ENCODE measurements at places on chromosomes 4 and X.

DNA sequence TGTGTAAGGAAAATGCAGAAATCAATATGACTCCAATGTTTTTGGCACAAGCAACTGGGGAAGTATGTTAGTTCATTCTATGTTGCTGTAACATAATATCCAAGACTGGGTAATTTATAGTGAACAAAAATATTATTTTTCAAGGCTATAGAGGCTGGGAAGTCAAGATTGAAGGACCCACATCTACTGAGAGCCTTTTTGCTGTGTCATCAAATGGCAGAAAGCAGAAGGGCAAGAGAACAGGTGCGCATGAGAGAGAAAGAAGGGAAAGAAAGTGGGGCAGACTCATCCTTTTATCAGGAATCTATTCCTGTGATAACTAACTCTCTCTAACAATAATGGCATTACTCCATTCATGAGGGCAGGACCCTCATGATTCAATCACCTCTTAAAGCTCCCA is 237.2 kb downstream of the FAT4 start:
- no peak for DNase-seq

DNA sequence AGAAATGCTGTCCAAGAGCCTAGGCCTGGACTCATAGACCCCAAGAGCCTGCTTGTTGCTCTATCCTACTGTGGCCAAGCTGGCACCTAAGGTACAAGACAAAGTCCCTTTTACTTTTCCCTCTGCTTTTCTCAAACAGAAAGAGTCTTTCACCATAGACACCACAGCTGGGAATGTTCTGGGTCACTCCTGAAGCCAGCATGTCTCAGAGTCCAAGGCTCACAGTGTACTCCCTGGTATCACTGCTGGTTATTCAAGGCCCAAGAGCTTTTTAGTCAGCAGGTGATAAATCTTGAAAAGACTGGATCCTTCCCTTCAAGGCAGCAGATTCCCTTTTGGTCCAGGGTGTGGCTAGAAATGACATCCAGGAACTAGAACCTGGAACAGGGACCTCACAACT is 328.8 kb downstream of the IQCM start:
- no peak for DNase-seq

DNA sequence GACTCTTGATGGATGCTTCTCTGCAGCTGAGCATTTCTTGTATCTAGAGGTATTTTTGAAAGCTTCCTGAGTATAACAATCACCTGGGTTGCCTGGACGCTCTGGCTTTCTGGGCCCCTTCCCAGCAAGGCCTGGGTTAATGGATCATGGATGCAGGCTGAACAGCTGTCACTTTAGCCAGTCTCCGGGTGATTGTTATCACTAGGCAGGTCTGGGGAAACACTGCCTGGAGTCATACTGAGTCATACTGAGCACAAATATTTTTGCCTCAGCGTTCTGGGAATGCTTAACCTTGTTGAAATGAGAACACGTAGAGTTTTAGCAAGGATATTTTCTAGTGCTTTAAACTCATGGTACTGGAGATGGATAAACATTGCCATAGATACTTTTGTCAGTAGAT is 102.6 kb downstream of the PHEX start:
- DNase-seq: no peak

DNA sequence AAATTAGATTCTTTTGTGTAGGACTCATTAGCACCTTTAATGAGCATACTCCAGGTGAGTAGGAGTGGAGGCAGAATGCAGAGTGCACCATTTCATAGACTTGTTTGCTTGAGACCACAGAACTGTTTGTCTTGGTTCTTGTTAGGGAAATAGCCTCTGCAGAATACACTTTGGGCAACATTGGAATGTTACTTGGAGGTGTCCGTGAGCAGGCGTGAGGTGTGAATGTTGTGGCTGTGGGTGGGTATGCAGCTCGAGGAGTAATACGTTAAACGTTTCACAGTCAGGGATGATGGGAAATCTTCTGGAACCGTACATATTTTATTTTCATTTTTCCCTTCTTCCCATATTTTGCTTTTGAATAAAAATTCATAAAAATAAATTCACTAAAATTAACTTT is 31.6 kb downstream of the PAQR3 start:
- no peak for DNase-seq

DNA sequence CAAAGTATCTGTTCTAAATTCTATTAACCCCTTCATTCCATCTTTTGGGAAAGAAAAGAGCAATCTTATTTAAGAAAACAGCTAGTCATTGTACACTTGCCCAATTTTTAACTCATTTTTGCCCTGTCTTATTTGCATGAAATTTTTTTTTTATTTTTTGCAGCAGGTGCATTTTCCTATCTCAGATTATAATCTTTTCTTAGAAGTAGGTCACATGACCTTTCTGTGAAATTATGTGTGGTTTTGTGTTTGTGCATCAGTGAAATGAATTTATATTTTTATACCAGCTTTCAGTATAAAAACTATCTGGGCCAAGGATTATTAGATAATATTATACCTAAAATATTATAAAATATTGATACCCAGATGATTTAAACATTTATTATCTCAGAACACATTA is 145.6 kb downstream of the INPP4B start:
- no peak for DNase-seq

- no peak for DNase-seq
Observed at GRCh38 chr4:86243750-86244149, 116.1 kb downstream of the MAPK10 start.

- no peak for DNase-seq
Observed at GRCh38 chrX:154040863-154041262, 21.2 kb upstream of the IRAK1 start.

DNA sequence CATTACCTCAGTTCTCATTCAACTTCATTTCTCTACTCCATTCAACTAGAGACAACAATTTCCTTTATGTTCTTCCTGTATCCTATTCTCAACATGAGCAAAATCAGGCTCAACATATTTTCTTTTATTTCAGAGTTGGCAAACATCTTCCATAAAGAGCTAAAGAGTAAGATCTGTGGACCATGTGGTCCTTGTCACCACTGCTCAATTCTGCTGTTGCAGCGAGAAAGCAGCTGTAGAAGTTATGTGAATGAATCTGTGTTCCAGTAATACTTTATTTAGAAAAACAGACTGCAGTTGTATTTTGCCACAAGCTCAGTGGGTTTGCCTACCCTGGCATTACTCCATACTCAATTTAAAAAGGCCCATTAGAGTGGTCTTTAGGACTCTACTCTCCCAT is 2057.3 kb downstream of the ARAP2 start:
- DNase-seq: no peak

- no peak for DNase-seq
Observed at GRCh38 chr4:2652415-2653160, 103.5 kb downstream of the TNIP2 start.

- no peak for DNase-seq
Observed at GRCh38 chr4:71025654-71026053, 32.2 kb downstream of the DCK start.

Data from activated CD4-positive, alpha-beta T cell treated with anti-CD3 and anti-CD28 coated beads for 24 hours (primary cell).